Activated CD4-positive, alpha-beta T cell treated with anti-CD3 and anti-CD28 coated beads for 36 hours (primary cell): ENCODE measurements at places on chromosomes 12 and 14.
A peak's percentile ranks its signal among the peaks of the same experiment; 100 is the strongest.

- no peaks in the 10 kb centered on the region for H3K36me3 ChIP-seq
- H3K4me3 ChIP-seq = no peak overlapping the region
- peaks cover 11% of the 10 kb centered on the region for H3K4me1 ChIP-seq
Measured at GRCh38 chr12:27284751-27285150, 40.7 kb downstream of the STK38L start.

- H3K36me3 ChIP-seq = no peaks in the 10 kb centered on the region
- H3K4me1 ChIP-seq = no peaks in the 10 kb centered on the region
- no peak for DNase-seq
Measured at GRCh38 chr12:113403435-113404415, at the start of gene SDS. SDS (minus strand) TSS chr12:113403887; CDS start chr12:113399708, 4,179 bp downstream.

DNA sequence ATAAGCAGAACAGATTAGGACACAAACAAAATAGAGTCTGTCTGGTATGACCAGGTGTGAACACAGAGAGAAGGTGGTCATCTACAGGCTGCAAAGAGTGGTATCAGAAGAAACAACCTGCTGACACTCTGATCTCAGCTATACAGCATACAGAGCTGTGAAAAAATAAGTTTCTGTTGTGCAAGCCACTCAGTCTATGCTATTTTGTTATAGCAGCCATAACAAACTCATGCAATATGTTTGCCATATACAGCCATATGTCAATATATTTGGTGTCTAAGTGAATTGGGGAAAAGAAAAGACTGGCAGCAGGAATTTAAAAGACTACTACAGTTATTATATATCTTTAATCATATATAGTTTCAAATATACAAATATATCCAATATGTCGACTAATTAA lies 300.9 kb downstream of the SOX5 start:
- H3K27ac ChIP-seq = no peak overlapping the region

- peaks cover 72% of the 10 kb centered on the region for H3K36me3 ChIP-seq
- no peak overlapping the region for H3K4me3 ChIP-seq
- peaks cover 6% of the 10 kb centered on the region for H3K4me1 ChIP-seq
- no peak overlapping the region for H3K27ac ChIP-seq
- H3K27me3 ChIP-seq = no peaks in the 10 kb centered on the region
- DNase-seq = no peak
Measured at GRCh38 chr14:39050389-39050788, 52.6 kb downstream of the SEC23A start.

DNA sequence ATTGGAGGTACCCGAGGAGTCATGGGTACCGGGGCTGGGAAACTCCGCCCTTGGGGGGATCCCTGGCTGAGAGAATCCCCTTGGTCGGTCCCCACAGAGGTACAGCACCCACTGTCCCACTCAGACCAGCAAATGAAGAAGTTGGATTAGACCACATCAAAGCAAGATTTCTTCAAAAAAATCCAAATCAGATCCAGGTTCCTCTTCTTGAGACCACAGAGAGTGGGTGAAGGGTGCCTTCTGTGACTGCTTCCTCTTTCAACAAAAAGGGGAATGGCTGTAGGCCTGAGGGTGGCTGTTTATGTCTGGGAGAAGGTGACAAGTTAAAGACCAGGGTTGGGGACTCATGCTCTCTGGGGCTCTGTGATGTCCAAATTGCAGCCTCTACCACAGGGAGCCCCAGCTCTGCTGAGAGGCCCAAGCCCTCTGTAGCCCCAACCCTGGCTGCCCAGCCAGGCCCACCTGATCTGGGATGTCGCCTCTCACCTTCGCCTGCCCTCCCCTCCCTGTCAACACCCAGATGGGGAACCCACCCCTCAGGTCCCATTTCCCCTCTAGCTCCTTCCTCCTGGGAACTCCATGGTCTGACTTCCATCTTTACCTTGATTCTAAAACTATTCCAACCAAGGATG lies 50.9 kb downstream of the ZFP36L1 start:
- H3K4me1 ChIP-seq = no peaks in the 10 kb centered on the region
- H3K36me3 ChIP-seq = no peaks in the 10 kb centered on the region
- no peaks in the 10 kb centered on the region for H3K27me3 ChIP-seq
- H3K27ac ChIP-seq = no peak overlapping the region

DNA sequence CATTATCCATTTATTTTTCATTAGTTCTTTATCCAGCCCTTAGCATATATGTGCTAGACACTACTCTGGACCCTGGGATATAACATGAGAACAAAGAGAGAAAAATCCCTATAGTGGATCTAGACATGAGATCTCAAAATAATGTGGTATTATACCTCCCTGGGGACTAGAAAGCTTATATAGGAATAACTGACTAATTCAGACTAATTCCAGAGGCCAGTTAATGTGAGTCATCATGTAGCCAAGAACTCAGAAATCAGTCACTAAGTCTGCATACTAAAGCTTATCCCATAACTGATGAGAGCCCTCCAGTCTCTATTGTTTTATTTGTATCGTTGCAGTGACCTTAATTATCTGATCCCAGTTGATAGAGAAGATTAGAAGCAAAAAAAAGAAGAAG lies 267.1 kb upstream of the RGS6 start:
- no peak overlapping the region for H3K4me3 ChIP-seq
- peaks cover 3% of the 10 kb centered on the region for H3K4me1 ChIP-seq

- DNase-seq = peak; percentile 71
- no peak within 1 kb of the TSS for H3K27ac ChIP-seq
- H3K4me3 ChIP-seq = peak within 1 kb of the TSS; percentile 53
- H3K27me3 ChIP-seq = peaks cover 6% of the 10 kb centered on the region
- peaks cover 3% of the 10 kb centered on the region for H3K4me1 ChIP-seq
Measured at GRCh38 chr14:105168496-105168978, at the start of gene JAG2. JAG2 (minus strand) TSS chr14:105168776; CDS start chr14:105168420, 356 bp downstream.

DNA sequence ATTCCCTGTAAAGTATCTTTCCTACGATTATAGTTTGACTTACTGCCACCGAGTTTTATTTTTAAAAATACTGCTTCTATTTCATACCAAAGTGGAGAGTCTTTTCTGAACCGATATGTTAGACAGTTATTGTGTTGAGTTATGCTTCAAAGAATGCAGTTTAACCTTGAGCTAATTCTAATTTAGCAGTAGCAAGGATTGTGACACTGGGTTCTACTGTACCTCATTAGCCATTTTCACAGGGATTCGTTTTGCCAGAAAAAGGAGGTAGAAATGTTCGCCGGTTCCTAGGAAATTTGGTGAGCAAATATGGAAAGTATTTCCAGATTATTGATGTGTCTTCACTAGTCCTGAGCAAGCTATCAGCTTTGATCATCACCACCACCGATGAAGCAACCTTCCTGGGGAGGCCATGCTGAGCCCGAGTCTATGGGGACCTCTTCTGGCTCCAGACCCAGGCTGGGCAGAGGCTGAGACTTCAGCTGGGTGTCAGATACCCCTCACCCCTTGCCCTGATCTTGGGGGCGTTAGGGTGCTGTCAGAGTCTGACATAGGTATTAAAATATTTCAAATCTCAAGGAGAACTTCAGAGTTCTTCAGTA lies 13.6 kb downstream of the GLRX5 start:
- H3K4me1 ChIP-seq = peaks cover 12% of the 10 kb centered on the region
- no peak overlapping the region for H3K4me3 ChIP-seq
- no peak overlapping the region for H3K27ac ChIP-seq

- no peaks in the 10 kb centered on the region for H3K36me3 ChIP-seq
- no peaks in the 10 kb centered on the region for H3K4me1 ChIP-seq
- no peaks in the 10 kb centered on the region for H3K27me3 ChIP-seq
- no peak overlapping the region for H3K4me3 ChIP-seq
- DNase-seq = no peak
Measured at GRCh38 chr14:87387806-87388205, 605.2 kb downstream of the GALC start.

DNA sequence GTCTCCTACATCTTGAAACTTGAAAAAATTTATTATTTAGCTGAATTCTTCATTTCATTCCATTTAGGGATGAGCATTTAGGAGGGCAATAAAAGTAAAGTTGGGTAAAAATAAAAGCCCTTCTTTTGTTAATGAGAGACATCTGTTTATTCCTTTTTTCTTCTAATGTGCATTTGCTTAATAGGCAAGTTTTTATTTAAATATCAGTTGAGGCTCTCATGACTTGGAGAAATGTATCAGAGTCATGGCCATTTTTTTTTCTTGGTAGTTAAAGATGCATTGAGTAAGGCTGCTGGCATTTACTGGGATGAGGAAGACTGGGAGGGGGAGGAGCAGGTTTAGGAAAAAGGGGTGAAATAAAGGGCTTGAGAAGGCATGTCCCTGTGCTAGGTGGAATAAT lies 609.9 kb upstream of the TMEM132C start:
- no peak overlapping the region for H3K27ac ChIP-seq
- H3K36me3 ChIP-seq = no peaks in the 10 kb centered on the region
- no peak overlapping the region for H3K4me3 ChIP-seq
- no peaks in the 10 kb centered on the region for H3K27me3 ChIP-seq
- DNase-seq = no peak

DNA sequence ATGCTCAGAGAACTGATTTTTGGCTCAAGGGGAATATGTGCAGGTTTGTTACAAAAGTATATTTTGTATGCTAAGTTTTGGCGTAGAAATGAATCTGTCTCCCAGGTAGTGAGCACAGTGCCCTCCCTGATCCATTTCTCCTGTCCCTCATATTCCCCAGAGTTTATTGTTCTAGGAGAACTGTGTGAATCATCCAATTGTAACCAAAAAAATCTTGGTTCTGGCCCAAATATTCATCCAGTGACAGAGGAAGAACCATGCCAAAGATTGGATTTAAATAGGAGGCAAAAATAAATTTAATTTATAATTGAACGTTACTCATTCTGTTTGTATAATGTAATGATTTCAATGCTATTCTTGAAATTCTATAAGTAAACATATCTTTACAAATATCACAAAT lies 4.8 kb downstream of the CATSPERB start:
- H3K4me1 ChIP-seq = peaks cover 9% of the 10 kb centered on the region
- no peaks in the 10 kb centered on the region for H3K27me3 ChIP-seq
- no peak overlapping the region for H3K27ac ChIP-seq
- H3K36me3 ChIP-seq = no peaks in the 10 kb centered on the region
- no peak for DNase-seq

GRCh38 chr12:119781804-119782203 lies 95.3 kb downstream of the CIT start:
- no peaks in the 10 kb centered on the region for H3K27me3 ChIP-seq
- H3K36me3 ChIP-seq = peaks cover 34% of the 10 kb centered on the region
- no peak overlapping the region for H3K4me3 ChIP-seq
- no peak overlapping the region for H3K27ac ChIP-seq

DNA sequence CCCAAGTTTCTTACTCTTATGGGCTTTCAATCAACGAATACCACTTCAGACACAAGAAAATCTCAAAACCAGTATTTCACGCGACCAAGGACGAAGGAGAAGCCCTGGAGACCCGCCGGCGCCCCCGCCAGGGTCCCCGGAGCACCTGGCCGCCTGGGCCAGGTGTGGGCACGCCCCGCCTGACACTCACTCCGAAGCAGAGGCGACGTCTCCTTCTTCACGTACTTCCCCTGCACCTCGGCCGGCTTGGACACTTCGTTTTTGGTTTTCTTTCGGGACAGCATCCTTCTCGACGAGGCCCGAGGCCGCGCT lies 466 bp downstream of the SAV1 start:
- peak overlapping the region; percentile 80 for H3K27ac ChIP-seq
- no peak for DNase-seq
- peaks cover 12% of the 10 kb centered on the region for H3K4me1 ChIP-seq
- peaks cover 15% of the 10 kb centered on the region for H3K36me3 ChIP-seq
- no peak overlapping the region for H3K4me3 ChIP-seq
- no peaks in the 10 kb centered on the region for H3K27me3 ChIP-seq

DNA sequence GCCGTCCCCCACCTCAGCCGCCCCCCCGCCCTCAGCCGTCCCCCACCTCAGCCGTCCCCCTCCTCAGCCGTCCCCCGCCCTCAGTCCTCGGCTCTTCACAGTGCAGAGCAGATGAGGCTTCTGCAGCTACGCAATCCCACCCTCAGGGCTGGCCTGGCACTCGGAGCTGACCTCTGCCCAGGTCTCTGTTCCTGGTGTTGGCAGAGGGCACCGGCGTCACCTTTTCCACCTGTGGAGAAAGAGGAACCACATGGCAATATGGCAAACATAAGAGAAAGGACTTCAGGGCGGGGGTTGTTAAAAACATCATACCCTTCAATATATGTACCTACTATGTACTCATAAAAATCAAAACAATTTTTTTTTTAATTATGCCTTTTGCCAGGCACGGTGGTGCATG lies 45.8 kb downstream of the MLXIP start:
- no peak for DNase-seq
- H3K27me3 ChIP-seq = no peaks in the 10 kb centered on the region
- no peak overlapping the region for H3K4me3 ChIP-seq
- H3K4me1 ChIP-seq = peaks cover 34% of the 10 kb centered on the region
- no peaks in the 10 kb centered on the region for H3K36me3 ChIP-seq
- no peak overlapping the region for H3K27ac ChIP-seq

DNA sequence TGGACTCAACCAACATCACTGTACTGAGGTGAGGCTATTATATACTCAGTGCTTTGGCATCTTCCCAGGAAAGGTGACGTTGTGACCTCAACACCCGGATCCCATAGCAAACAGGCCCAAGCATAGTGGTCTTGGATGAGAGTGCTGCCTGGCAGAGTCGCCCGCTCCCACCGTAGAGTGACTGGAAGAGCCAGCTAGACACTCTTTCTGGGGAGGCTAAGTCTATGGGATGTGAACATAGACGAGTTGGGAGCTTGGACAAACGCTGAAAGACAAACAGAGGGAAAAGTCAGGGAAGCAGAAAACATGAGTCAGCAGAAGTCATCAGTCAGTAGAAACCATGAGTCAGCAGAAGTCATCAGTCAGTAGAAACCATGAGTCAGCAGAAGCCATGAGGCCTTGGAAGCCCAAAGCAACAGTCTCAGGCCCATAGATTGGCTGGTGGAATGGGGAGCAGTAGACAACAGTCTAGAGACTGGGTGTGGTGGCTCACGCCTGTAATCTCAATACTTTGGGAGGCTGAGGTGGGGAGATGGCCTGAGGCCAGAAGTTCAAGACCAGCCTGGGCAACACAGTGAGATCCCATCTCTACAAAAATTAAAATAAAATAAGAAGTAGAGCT lies 66.4 kb upstream of the MAP1LC3B2 start:
- no peak overlapping the region for H3K4me3 ChIP-seq
- no peaks in the 10 kb centered on the region for H3K4me1 ChIP-seq
- DNase-seq = no peak
- H3K36me3 ChIP-seq = no peaks in the 10 kb centered on the region
- no peaks in the 10 kb centered on the region for H3K27me3 ChIP-seq

GRCh38 chr14:38226366-38226765 lies 18.7 kb downstream of the SSTR1 start:
- no peak overlapping the region for H3K4me3 ChIP-seq
- no peak overlapping the region for H3K27ac ChIP-seq
- peaks cover 2% of the 10 kb centered on the region for H3K27me3 ChIP-seq
- H3K4me1 ChIP-seq = no peaks in the 10 kb centered on the region
- H3K36me3 ChIP-seq = no peaks in the 10 kb centered on the region
- no peak for DNase-seq

- no peak overlapping the region for H3K4me3 ChIP-seq
- H3K36me3 ChIP-seq = peaks cover 9% of the 10 kb centered on the region
- no peak for DNase-seq
- H3K4me1 ChIP-seq = peaks cover 61% of the 10 kb centered on the region
- no peaks in the 10 kb centered on the region for H3K27me3 ChIP-seq
- H3K27ac ChIP-seq = peak overlapping the region; percentile 27
Measured at GRCh38 chr14:98144964-98145363, 1127.0 kb downstream of the BCL11B start.

- no peaks in the 10 kb centered on the region for H3K27me3 ChIP-seq
- H3K4me3 ChIP-seq = no peak overlapping the region
- H3K27ac ChIP-seq = no peak overlapping the region
- H3K36me3 ChIP-seq = peaks cover under 1% of the 10 kb centered on the region
- peaks cover 27% of the 10 kb centered on the region for H3K4me1 ChIP-seq
- DNase-seq = no peak
Measured at GRCh38 chr14:99467336-99468078, 13.2 kb downstream of the SETD3 start.
